ENCODE measurements at places on chromosomes 16 and 17.

DNA sequence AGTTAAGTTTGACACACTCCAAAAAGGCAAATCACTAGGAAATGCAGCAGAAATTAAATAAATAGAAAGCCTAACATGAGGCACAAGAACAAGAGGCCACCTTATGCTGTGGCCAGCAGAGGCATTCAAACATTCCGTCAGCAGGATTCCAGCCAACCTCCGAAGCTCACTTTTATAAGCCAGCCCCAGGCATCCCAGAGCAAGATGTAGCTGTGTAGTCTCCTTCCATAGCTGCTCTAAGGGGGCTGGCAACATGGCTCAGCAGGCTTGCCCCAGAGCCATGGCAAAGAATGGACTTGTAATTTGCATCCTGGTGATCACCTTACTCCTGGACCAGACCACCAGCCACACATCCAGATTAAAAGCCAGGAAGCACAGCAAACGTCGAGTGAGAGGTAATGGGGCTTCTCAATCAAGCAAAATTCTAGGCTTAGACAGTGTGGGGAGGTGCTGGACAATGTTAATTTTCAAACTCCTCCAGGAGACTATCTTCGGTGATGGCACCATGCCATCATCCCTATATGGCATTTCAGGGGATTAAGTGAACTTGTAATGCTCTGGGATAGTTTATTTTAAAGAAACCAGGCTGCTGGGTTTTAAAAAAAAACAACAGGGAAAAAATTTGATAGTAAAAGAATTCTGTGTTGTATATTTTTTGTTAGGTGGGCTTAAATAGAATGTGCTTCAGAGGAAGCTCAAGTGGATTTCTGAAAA is at the start of gene CLEC3A:
TSS of gene CLEC3A (plus strand) at position 202 of the 714 bp plus-strand sequence. CDS start at position 281, 79 bp downstream.
- DNase-seq: no peak

DNA sequence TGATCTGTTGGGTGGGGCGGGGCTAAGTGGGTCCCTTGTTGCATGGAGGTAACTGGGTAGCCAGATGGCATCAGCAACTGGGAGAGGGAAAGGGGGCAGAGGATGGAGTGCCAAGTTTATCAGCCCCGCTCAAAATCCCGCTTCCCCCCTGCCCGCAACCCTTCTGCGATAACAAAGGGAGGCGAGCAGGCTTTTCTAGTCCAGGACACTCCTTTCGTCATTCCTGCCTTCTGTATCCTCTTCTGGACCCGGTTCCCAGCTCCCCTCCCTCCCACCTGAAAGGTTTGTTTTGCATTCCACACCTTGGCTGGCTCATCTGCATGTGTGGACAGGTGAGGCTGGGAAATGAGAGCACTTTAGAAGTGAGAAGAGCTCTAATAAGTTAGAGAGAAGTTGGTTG is 53.3 kb downstream of the HLF start:
- DNase-seq: no peak

DNA sequence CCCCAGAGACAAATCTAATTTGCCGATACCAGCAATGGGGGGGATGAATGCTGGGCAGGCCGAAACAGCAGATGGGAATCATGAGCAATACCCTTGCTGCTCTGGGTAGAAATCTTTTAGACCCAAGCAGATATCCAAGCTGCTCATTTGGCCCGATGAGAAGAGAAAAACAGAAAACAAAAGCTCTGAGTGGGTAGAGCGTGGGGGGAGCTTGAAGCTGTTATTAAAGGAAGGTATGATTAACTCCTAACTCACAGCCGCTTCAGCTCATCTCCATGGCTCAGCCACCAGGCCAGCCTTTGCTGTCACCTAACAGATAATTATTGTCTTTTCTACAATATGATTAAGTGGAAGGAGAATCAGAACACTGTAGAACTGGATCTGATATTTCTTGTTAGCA is 58.3 kb downstream of the VPS35L start:
- no peak for DNase-seq

DNA sequence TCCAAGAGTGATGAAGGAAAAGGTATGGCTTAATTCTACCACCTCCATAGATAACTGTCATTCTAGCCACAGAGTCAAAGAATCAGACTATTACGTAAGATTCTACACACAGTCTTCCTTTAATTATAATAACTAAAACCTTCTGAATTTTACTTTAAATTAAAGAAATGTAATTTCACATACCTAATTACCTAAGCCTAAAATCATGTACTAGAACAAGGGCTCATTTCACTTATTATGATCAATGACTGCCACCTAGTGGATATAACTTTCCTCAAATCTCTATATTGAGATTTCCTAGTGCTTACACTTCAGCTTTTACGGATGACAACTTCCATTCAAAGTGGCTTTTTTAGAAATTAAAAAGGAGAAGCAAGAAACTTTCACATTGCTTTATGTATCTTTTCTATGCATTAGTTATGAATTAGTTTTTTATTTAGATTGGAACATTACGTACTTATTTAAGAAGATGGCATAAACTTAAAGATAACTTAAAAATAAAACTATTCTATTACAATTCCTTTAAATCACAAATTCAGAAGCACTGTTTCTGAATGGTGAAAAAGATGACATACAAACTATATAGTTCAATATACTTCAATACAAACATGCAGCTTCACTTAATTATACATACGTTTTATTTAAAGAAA is 18.2 kb upstream of the ABCA10 start:
- peak; percentile 32 for DNase-seq

- DNase-seq: no peak
Observed at GRCh38 chr17:44556166-44556831, 985 bp upstream of the FZD2 start.

GRCh38 chr16:77700846-77701245 is 21.5 kb upstream of the NUDT7 start:
- DNase-seq: no peak

DNA sequence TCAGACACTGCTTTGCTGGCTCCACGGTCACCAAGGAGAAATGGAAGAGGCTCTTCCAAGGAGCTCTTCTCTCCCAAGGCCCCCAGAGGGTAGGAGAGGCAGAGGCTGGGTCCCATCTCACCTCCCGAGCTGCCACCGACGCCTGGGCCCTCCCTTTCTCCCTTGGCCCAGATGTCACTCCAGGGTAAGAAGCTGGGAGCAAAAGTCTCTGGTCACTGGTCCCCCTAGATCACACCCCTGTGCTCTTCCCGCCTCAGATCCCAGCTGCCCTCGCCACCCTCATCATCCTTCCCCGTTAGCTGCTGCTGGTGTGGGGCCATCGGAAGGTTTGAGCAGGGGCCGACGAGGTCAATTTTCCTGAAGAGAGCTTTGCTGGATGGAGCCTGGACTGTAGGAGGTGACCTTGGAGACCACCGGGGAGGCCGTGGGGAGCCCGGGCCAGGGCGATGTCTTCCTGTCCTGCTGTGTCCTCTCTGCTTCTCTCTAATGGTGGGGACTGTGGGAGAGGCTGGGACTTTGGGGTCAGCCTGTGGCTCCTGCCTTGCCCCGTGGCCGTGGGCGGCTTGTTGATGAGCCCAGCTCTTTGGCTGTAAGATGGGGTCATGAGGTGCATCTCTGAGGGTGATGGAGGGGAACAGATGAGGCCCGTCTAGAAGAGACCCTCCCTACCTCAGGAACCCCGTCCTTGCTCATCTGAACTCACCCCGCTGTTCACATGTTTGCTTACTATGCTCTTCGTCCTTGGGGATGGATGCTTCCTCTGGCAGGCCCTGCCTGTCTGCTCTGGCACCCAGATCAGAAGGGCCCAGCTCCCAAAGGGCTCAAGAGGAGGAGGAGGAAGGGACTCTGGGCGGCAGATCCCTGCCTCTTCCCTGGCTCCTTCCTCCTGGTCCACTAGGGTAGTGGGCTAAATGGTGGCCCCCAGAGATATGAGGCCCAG is 11.4 kb upstream of the RHBDF2 start:
- no peak for DNase-seq

DNA sequence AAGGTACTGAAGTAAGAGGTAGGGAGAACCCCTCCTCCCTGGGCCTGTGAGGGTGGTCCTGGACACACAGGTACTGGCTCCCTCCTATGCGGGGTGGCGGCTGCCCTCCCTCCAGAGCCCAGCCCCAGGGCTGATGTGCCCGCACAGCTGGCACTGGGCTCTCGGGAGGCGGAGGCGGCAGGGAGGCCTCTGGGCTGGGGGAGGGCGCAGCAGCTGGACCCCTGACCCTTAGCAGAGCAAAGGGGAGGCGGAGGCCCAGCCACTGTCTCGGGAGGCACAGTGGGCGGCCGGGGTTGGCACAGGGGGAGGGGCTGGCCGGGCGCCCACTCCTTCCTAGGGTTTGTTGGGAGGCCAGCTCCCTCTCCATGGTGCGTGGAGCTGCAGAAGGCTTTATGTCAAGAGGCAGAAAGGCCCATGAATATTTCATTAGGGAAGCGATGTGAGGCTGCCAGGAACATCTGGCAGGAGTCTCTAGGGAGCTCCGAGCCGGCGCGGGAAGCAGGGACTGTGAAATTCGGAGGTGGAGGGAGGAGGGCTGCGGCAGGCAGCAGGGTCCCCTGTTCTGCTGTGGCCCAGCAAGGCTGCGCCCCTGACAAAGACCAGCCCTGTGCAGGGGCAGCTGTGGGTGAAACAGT is 44.1 kb upstream of the ACSF3 start:
- no peak for DNase-seq

- no peak for DNase-seq
Observed at GRCh38 chr17:5286846-5287245, 4.8 kb downstream of the RABEP1 start.

DNA sequence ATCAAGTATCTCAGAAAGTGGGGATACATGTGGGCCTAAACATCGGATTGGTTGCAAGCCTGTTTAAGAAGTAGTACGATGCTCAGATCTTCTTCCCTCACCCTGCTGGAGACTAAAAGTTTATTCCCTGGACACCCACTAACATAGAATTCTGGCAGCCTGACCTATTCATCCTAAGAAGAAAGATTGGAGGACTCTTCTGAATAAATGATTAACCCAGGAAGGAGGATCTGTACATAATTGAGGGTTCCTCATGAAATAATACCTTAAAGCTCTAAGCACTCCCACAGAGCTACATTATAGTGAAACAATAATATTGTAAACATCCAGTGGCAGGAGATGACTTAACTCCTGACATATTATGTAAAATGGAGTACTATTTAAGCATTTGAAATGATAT is 111.7 kb downstream of the NLK start:
- DNase-seq: no peak

GRCh38 chr16:3161235-3162018 is 26.6 kb upstream of the OR1F1 start:
- no peak for DNase-seq

GRCh38 chr16:12503191-12503590 is 300.5 kb downstream of the CPPED1 start:
- no peak for DNase-seq

- no peak for DNase-seq
Observed at GRCh38 chr16:29306943-29307597, 99.4 kb downstream of the NPIPB11 start.

DNA sequence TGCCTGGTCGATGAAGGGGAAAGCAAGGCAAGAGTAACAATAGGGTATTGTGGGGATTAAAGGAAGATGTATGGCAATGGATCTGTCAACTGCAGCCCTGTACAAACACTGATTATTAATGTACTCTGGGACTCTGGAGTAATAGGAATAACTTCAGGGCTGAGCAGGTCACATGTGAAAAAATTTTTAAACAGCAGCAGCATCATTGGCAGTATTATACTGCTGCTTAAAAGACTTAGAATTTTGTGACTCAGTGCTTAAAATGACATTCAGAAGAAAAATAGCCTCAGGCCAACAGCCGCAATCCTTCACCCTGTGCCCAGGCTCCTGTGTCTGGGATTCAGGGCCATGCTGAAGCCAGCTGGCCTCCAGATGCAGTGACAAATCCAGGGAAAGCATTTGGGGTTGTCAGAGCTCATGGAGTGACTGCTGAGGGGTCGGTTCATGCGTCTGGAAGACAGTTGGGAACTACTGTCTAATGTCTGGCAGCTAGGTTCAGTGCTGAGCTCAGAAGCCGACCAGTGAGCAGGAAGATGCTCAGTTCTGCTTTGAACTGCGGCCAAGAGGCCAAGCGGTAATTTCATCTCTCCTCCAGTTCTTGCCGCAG is 22.2 kb downstream of the TEX2 start:
- DNase-seq: no peak

DNA sequence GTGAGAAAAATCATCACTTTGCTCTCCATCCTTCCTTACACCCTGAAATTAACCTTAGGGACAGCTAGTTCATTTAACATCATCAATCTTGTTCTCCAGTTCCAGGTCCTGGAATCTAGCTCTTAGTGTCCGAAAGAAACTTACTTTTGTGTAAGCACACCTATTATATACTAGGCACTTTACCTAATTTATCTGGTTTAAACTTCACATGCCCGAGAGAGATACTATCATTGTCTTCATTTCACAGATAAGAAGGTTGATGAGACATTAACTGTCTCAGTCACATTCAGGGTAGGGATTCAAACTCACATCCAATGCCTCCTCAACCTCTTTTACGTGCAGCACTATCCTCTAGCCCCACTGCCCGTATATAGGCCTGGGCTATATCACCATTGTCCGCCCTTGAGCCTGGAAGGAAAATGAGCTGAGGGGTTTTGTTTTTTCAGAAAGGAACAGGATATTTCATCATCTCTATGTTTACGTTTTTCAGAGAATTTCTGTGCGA is 501 bp upstream of the AP2B1 start:
- DNase-seq: no peak

DNA sequence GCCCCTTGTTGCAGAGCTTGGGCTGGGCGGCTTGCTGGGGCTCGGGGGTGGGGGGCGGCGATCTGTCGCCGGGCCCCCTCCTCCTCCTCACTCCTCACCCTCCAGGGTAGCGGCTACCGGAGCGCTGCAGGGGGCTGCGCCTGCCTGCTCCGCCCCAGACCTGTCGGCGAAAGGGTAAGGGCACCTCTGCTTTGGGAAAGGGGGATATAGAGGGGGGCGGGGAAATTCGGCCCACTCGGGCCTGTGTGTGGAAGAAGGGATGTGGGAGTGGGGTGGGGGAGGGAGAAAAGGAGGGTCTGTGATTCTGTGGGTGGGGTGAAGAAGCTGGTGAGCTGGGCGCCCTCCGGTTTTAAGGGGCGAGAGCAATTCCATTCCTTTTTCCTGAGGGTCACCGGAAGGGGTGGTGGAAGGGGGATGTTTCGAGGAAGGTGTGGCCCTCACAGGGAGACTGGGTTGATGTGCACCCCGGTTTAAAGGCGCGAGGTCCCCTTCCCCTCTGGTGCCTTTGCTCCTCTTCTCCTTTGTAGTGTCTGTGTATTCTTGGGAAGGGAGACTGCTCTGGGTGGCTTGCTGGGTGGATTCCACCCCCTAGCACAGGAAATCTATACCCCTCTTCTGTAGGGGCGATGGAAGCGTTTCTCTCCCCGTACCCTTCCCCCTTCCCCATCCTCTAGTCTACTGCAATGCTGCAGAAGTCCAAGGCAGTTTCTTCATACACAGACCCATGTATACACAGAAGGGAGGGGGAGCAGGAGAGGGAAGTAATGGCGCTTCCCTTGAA is 878 bp downstream of the TAOK1 start:
- DNase-seq: peak; percentile 27

- DNase-seq: no peak
Observed at GRCh38 chr17:42901535-42902229, 1.1 kb downstream of the G6PC1 start.

GRCh38 chr17:73939806-73940205 is 263.7 kb upstream of the RPL38 start:
- DNase-seq: no peak
